ENCODE measurements at places on chromosomes 2 and 18.

- DNase-seq = no peak
Observed at GRCh38 chr2:168708080-168708479, 94.4 kb upstream of the NOSTRIN start.

DNA sequence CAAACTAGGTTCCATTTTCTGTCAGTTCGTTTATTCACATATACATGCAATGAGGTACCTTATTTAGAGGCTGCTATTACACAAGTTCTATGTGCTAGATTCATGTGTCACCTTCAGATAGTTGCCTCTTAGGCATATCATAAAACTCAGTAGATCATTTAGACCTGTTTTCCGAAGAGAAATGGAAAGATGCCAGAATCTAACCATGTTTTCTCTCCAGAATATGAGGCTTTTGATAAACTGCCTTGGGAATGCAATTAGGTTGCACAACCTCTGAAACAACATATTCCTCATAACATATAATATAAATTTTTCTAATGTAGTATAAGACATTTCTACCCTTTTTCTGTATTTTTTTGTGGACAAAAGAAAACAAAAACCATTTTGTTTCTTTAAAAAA lies 108.1 kb downstream of the PRPF40A start:
- DNase-seq = no peak

DNA sequence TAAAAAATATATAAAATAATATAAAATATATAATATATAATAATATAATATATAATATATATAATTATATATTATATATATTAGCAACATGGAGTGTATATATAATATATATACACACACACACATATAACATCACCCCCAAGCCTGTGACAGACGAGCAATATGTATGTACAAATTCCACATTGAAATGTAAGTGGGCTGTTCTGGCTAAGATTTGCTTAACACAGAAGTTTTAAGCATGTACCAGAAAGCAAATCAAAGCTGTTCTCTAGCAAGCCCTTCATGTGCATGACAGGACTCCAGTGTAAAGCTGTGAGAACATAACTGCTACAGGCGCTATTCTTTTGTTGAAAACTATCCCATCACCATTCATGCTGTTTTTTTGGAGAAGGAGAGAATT lies 261.7 kb upstream of the TNP1 start:
- no peak for DNase-seq

DNA sequence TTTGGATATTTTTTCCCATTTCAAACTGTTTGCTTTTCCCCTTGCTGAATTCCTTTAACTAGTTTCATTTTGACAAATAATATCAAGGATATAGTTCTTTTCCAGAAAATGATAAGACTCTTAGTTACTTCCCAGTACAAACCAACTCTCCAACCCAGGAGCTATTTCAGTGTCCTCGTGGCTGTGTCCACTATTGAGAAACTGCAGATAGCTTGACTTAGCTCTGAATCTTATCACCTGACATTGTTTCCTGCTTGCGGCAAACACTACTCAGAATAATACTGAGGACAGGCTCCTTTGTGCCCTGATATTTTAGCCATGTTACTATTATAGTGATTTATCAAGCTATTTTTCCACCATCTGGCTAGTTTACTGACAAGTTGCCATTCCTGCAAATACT lies 74.6 kb downstream of the KLF7 start:
- no peak for DNase-seq

- DNase-seq = no peak
Observed at GRCh38 chr2:187774551-187775071, 220.4 kb upstream of the TFPI start.
